Activated T-helper 2 cell treated with anti-CD3 and anti-CD28 coated beads, Interferon-gamma antibody, Interleukin-2, Interleukin-4, amounts not matched to agents 10 μg/mL and 5 μg/mL and 100 μg/mL, durations not matched to agents 14 hours and 24 hours and 36 hours (primary cell): ENCODE measurements at places on chromosomes 2 and 18. TPM values are rescaled to one million over a fixed set of nuclear protein-coding genes. Genes with fewer than 3 reads are reported as not detected.
A peak's percentile ranks its signal among the peaks of the same experiment; 100 is the strongest.

Gene SLC14A1
- total RNA-seq: 5.6 and 6.0 TPM in 2 replicates

DNA sequence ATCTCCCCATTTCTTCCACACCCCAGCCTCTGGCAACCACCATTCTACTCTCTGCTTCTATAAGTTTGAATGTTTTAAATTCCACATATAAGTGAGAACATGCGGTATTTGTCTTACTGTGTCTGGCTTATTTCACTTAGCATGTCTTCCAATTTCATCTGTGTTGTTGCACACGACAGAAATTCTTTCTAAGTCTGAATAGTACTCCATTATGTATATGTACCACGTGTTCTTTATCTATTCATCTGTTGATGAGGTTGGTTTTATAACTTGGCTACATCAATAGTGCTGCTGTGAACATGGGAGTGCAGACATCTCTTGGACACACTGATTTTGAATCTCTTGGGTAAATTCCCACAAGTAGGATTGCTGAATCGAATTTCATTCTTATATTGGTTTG is 31.8 kb upstream of the MTX2 start:
- H3K27ac ChIP-seq: no peak overlapping the region
- no peaks in the 10 kb centered on the region for H3K36me3 ChIP-seq
- H3K4me3 ChIP-seq: no peak overlapping the region
- no peak for DNase-seq

- H3K4me1 ChIP-seq: peaks cover 3% of the 10 kb centered on the region
- no peak within 1 kb of the TSS for H3K27ac ChIP-seq
- no peak for DNase-seq
- H3K36me3 ChIP-seq: no peaks in the 10 kb centered on the region
- peaks cover 6% of the 10 kb centered on the region for H3K27me3 ChIP-seq
Measured at GRCh38 chr2:233760043-233760442, at the start of gene UGT1A1. TSS of gene UGT1A1 (plus strand) at chr2:233760270. CDS start at chr2:233760288, 18 bp downstream.

Gene DPP10
- total RNA-seq: not detected in 2 replicates

Gene PID1
- total RNA-seq: not detected in 2 replicates

GRCh38 chr2:9108210-9108967 is 98.2 kb upstream of the ASAP2 start:
- H3K27me3 ChIP-seq: peaks cover 2% of the 10 kb centered on the region
- H3K27ac ChIP-seq: no peak overlapping the region
- H3K4me3 ChIP-seq: no peak overlapping the region
- no peak for DNase-seq

- no peak overlapping the region for H3K4me3 ChIP-seq
- no peaks in the 10 kb centered on the region for H3K27me3 ChIP-seq
- no peaks in the 10 kb centered on the region for H3K36me3 ChIP-seq
- DNase-seq: no peak
- no peaks in the 10 kb centered on the region for H3K4me1 ChIP-seq
- H3K27ac ChIP-seq: no peak overlapping the region
Measured at GRCh38 chr18:53380063-53380639, 844.3 kb downstream of the MBD2 start.

GRCh38 chr2:13193900-13194299 is 477.2 kb downstream of the TRIB2 start:
- no peak overlapping the region for H3K4me3 ChIP-seq
- no peak overlapping the region for H3K27ac ChIP-seq
- no peaks in the 10 kb centered on the region for H3K27me3 ChIP-seq
- DNase-seq: no peak

DNA sequence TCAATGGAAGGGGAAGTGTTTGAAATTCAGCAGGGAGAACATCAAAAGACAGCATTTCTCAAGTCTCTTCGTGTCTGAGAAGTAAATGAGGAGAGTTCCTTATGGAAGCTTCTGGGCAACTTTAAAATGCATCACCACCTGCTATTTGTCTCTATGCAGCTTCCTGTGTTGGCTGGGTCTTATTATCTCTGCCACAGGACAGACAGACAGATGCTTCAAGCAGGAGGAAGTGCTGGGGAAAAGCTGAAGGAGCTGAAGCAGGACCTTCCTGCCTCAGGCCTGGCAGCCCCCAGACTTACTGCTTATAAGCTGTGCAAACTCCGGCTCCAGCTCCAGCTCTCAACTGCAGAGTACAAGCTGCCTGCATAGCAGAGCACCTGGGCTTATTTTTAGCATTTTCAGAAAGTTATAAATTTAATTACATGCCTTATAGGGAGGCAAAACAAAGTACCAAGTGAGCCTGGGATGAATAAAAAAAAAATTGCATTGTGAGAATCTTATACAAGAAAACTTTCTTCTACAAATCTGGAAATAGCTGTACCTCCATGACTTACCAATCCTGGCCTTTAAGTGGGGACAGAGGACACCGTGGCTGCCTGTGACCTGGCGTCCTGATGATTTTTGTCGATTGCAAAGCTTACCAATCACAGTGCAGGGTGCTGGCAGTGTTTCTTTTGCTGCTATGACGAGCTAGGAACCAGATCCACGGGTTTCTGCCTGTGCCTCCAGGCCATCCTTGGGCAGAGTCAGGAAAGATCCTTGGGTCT is 206.3 kb downstream of the SEPTIN10 start:
- peaks cover 7% of the 10 kb centered on the region for H3K4me1 ChIP-seq
- no peak overlapping the region for H3K27ac ChIP-seq
- no peaks in the 10 kb centered on the region for H3K27me3 ChIP-seq
- H3K36me3 ChIP-seq: no peaks in the 10 kb centered on the region

Gene AMMECR1L
- 19.3 and 19.4 TPM in 2 replicates for total RNA-seq

GRCh38 chr18:69490813-69491212 is 90.1 kb downstream of the DOK6 start:
- no peaks in the 10 kb centered on the region for H3K36me3 ChIP-seq
- no peak overlapping the region for H3K4me3 ChIP-seq
- no peak overlapping the region for H3K27ac ChIP-seq
- H3K27me3 ChIP-seq: no peaks in the 10 kb centered on the region

Gene RAB6C
- total RNA-seq: not detected in 2 replicates

Gene KYNU
- total RNA-seq: 0.11 TPM in 1 of 2 replicates, not detected in the other

GRCh38 chr2:64101141-64101591 is 43.1 kb downstream of the PELI1 start:
- H3K4me1 ChIP-seq: peaks cover 44% of the 10 kb centered on the region
- H3K27ac ChIP-seq: peak overlapping the region; percentile 89
- H3K4me3 ChIP-seq: peak overlapping the region; percentile 27
- peaks cover 76% of the 10 kb centered on the region for H3K36me3 ChIP-seq
- H3K27me3 ChIP-seq: no peaks in the 10 kb centered on the region

DNA sequence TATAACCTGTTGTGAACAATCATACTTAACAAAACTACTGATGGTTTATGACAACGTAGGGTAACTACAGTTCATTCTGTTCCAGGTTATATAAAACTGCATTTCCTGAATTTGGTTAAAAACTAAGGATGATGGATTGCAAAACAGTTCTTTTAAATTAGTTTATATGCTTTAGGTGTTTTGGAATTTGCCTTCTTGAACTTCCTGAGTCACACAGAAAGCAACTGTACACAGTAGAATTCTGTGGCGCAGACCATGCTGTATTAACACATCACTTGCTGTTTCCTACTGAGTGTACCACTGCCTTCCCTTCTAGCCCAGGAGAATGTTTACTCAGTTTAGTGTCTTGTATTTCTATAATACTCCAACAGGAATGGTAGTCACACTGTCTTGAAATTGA is 19.4 kb downstream of the ITGB1BP1 start:
- H3K4me3 ChIP-seq: no peak overlapping the region
- H3K27ac ChIP-seq: no peak overlapping the region
- no peaks in the 10 kb centered on the region for H3K27me3 ChIP-seq
- H3K36me3 ChIP-seq: peaks cover 11% of the 10 kb centered on the region

Gene GPD2
- 23.6 and 23.7 TPM in 2 replicates for total RNA-seq

DNA sequence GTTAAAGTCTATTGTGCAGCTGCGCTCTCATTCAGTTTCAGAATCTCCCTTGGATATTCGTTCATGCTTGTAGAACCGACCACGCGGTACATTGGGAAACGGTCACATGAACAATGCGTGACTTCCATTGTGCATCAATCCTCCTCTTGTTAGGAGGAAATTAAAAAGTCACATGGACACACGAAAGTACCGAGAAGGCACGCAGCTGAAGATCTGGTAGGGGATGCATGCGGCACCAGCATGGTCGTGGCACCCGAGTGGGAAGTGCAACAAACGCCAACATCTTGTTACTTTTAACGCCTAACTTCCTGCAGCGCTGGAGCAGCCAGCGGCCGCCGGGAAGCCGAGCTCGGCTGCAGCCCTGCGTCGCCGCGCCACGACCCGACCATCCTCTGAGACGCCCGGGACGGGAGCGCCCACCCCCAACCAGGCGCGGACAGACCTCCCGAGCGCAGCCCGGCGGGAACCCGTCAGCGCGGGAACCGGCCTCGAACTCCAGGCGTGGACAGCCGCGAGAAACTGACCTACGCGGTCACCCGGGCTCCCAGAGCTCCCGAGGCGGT is 412 bp downstream of the OSBPL1A start:
- no peak overlapping the region for H3K27ac ChIP-seq
- peak overlapping the region; percentile 67 for H3K4me3 ChIP-seq
- no peak for DNase-seq
- H3K4me1 ChIP-seq: peaks cover 20% of the 10 kb centered on the region
- peaks cover 57% of the 10 kb centered on the region for H3K27me3 ChIP-seq
- no peaks in the 10 kb centered on the region for H3K36me3 ChIP-seq

Gene MROH2A
- not detected in 2 replicates for total RNA-seq

Gene MAP3K19
- not detected in 2 replicates for total RNA-seq

DNA sequence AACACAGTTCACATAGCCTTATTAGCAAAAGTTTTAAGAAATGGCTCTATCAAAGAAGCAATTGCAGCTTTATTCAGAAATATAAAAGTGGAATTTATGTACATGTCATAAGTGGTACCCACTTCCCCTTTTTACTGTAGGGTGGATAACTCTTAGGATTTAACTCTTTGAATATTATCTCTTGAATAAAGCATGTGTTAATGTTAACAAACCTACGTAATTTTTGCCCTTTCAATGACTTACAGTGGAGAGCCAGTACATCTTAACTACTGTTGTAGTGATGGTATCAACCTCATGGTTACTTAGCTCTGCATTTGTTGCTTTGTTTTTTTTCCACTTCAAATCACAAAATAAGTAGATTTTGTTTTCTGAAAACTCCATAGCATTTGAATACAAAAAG is 8.8 kb downstream of the NABP1 start:
- no peak overlapping the region for H3K27ac ChIP-seq
- DNase-seq: no peak
- peaks cover 69% of the 10 kb centered on the region for H3K36me3 ChIP-seq
- H3K27me3 ChIP-seq: no peaks in the 10 kb centered on the region

DNA sequence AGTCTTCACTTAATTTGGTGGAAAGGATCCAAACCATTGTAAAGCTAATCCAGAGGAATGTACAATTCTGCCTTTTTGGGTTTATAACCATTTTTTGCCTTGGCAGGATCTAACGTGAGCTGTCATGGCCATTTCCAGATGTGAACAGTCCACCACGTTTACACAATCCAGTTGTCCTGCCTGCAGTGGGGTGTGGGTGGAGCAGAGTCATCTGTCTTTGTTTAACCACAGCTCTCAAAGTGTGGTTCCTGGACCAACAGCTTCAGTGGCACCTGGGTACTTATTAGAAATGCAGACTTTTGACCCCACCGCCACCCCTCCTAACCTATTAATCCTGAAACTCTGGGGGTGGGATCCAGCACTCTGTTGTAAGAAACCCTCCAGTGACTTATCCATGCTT is 35.9 kb downstream of the FHOD3 start:
- DNase-seq: no peak
- H3K4me1 ChIP-seq: no peaks in the 10 kb centered on the region
- H3K4me3 ChIP-seq: no peak overlapping the region
- no peak overlapping the region for H3K27ac ChIP-seq
- no peaks in the 10 kb centered on the region for H3K27me3 ChIP-seq

GRCh38 chr2:209380293-209380692 is 43.6 kb upstream of the MAP2 start:
- no peaks in the 10 kb centered on the region for H3K36me3 ChIP-seq
- H3K27me3 ChIP-seq: no peaks in the 10 kb centered on the region
- no peak overlapping the region for H3K27ac ChIP-seq
- H3K4me1 ChIP-seq: no peaks in the 10 kb centered on the region

- no peaks in the 10 kb centered on the region for H3K4me1 ChIP-seq
- H3K36me3 ChIP-seq: no peaks in the 10 kb centered on the region
- no peak overlapping the region for H3K4me3 ChIP-seq
- no peaks in the 10 kb centered on the region for H3K27me3 ChIP-seq
- no peak overlapping the region for H3K27ac ChIP-seq
Measured at GRCh38 chr18:68505178-68505574, 209.7 kb downstream of the TMX3 start.

GRCh38 chr2:8453904-8454302 is 228.0 kb upstream of the ID2 start:
- no peak overlapping the region for H3K4me3 ChIP-seq
- no peak for DNase-seq
- no peaks in the 10 kb centered on the region for H3K36me3 ChIP-seq
- H3K27me3 ChIP-seq: peaks cover 20% of the 10 kb centered on the region
- H3K27ac ChIP-seq: peak overlapping the region; percentile 65

GRCh38 chr2:35220461-35220860 is 1135.1 kb upstream of the CRIM1 start:
- DNase-seq: no peak
- H3K27me3 ChIP-seq: no peaks in the 10 kb centered on the region
- H3K36me3 ChIP-seq: no peaks in the 10 kb centered on the region
- no peak overlapping the region for H3K4me3 ChIP-seq

DNA sequence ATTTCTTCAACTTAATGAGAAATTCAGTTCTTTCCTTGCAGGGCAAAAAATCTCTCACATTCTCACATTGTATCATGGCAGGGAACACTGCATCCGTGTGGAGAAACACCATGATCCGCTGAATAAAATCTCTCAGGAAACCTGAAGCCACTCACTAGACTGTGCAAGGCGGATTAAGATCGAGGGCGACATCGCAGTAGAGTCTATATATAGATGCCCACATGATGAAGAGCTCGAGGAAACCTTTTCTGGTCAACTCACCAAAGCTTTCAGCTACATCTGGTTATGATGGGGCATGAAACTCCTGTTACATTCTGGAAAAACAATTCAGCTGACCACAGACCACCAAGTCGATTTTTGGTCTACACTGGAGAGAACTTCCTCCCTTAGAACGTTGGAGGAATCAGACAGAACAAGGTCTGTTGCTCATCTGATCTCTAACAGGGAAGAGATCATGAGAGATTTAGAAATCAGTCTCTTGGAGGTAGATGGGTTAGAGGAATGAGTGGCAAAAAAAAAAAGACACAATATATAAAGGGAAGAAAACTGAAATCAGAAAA is 162.9 kb upstream of the ZNF516 start:
- no peak for DNase-seq
- H3K27me3 ChIP-seq: peaks cover 53% of the 10 kb centered on the region
- peaks cover 21% of the 10 kb centered on the region for H3K4me1 ChIP-seq
- H3K27ac ChIP-seq: peak overlapping the region; percentile 42
- no peaks in the 10 kb centered on the region for H3K36me3 ChIP-seq

Gene DSC1
- total RNA-seq: not detected in 2 replicates

DNA sequence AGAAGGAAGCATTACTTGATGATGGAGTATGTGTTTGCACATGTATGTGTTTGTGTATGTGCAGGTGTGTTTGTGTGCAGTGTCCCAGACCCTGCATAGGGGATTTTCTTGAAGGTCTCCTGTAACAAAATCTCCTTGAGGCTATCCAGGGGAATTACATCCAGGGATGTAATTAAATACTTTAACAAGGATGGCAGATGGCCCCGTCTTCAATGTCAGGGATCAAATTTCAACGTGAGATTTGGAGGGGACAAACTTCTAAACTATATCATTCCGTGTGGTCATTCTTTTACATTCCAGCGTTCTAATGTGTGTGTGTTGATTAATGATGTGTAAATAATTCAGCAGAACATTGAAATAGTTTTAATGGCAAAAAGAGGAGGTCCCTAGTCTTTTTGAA is 3.3 kb downstream of the UGT1A9 start:
- no peaks in the 10 kb centered on the region for H3K4me1 ChIP-seq
- H3K27me3 ChIP-seq: peaks cover 14% of the 10 kb centered on the region
- no peaks in the 10 kb centered on the region for H3K36me3 ChIP-seq
- no peak overlapping the region for H3K4me3 ChIP-seq
- no peak overlapping the region for H3K27ac ChIP-seq
- no peak for DNase-seq

Gene VSNL1
- total RNA-seq: not detected in 2 replicates
